ENCODE measurements at places on chromosomes 7 and 10.

GRCh38 chr10:45136256-45136655 lies 135.5 kb downstream of the ZNF22 start:
- DNase-seq: no peak

GRCh38 chr10:101358706-101359300 lies 4.8 kb downstream of the BTRC start:
- DNase-seq: no peak

- DNase-seq: no peak
Measured at GRCh38 chr10:18460032-18460431, 191.4 kb downstream of the NSUN6 start.

GRCh38 chr7:150400008-150400787 lies 21.1 kb downstream of the ZNF775 start:
- no peak for DNase-seq

DNA sequence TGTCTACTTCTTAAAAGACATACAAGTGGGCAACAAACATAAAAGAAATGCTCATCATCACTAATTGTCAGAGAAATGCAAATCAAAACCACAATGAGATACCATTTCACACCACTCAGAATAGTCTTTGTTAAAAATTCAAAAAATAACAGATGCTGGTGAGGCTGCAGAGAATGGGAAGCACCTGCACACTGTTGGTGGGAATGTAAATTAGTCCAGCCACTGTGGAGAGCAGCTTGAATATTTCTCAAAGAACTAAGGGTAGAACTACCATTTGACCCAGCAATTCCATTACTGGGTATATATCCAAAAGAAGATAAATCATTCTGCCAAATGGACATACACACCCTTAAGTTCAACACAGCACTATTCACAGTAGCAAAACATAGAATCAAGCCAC lies 61.8 kb upstream of the STEAP1 start:
- no peak for DNase-seq

GRCh38 chr7:140013676-140014075 lies 49.1 kb downstream of the PARP12 start:
- DNase-seq: no peak

- no peak for DNase-seq
Measured at GRCh38 chr7:138661069-138661635, 40.0 kb downstream of the SVOPL start.

- no peak for DNase-seq
Measured at GRCh38 chr7:66189695-66190503, 15.2 kb upstream of the TPST1 start.

- DNase-seq: no peak
Measured at GRCh38 chr7:95549818-95550529, 46.3 kb downstream of the PDK4 start.

Data from stimulated activated CD4-positive, alpha-beta T cell treated with anti-CD3 and anti-CD28 coated beads, Interleukin-12 subunit alpha, Interleukin-12 subunit beta, amount 100 ng/mL, for 24 hours (primary cell).